ENCODE measurements at places on chromosomes 16 and 17.
A peak's percentile ranks its signal among the peaks of the same experiment; 100 is the strongest.

DNA sequence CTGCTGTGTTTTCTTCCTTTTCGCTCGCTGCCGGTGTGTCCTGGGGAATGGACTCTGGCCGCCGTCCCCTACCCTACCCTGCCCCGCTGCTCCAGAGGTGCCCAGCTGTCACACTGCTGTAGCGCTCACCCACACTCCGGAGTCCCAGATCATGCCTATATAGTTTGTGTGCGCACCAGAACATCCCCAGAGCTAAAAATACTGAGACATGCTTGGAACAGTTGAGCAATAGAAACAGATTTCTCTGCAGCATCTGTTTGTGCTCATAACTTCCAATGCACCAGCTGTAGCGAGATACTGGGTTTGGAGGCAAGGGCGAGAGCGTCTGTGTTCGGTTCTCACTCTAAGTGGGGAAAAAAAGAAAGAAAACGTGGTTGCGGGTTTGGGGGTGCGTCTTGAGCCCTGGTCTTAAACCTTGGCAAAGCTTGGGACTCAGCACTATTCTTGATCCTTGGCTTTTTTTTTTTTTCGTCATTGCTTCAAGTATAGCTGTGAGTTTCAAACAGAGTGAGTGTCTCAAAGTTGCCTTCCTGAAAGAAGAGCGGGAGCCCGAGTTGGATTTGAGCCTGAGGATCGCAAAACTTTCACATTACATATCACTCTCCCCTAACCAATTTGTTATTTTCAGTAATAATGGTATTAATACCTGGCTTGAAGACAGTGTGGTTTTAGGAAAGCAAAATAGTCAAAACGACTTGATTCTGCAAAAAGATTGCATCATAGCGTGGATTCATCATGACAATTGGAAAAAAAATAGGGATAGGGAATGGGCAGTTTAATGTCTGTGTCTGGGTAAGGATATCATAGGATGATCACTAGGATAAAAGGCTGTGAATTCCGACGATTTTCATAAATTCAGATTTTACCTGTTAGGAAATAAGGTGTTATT lies 621 bp downstream of the KCNJ2 start:
- DNase-seq: no peak

DNA sequence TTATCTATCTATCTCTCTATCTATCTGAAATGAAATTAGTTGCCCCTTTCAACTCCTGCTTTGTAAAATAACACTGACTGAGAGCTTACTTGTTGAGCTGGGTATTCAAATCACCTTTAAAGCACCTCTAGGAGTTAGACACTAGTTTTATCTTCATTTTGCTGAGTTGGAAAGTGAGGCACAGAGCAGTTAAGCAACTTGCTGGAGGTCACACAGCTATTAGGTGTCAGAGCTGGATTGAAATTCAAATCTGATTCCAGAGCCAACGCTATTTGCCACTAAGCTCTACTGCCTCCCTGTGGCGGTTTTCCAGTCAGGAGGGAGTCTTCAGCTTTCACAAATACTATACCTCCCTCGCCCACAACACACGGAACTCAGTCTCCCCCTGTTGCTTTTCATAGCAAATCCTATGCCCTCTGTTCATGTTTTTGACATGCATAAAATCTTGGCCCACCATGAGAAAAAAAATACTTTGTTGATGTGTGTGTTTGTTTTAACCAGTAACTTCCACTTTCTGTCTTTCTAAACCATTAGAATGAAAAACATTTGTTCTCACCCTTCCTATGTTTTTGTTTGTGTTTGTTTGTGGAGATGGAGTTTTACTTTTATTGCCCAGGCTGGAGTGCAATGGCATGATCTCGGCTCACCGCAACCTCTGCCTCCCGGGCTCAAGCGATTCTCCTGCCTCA lies 74.8 kb upstream of the SMURF2 start:
- DNase-seq: no peak

GRCh38 chr16:72442385-72443158 lies 270.6 kb upstream of the PMFBP1 start:
- DNase-seq: no peak

GRCh38 chr17:8124350-8125153 lies 646 bp upstream of the HES7 start:
- no peak for DNase-seq

DNA sequence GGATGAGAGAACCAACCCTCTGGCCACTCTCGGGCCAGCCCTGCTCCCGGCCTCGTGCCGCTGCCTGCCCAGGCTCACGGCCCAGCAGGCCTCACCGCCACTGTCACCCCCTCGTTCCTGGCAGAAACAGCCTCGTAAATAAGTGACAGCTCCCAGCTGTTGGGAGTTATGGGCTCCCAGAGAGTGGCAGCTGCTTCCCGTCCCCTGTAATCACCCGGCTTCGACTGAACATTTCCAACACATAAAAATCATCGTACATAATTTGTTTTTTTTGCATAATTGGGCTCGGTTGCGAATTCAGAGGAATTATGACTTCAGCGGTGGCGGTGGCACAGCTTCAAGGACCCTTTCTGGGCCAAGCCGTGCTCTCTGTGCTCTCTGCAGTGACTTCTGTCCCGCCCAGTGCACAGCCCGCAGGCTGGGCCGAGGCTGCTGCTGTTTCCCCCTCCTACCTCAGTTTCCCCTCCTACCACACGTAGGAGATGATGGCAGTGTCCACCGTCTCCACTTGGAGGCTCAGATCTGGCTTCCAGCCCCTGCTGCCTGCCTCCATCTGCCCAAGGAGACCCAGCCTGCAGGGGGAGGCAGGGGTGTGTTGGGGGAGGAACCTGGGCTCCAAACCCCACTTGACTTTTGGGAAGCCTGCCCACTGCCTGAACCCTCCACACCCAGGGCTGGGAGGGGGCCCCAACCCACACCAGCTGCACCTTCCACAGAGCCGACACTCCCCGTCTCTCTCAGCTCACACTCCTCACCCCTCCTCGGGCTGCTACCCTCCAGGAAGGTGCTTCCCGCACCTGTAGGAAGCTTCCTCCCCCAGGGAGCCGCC lies 84.9 kb downstream of the RTN4RL1 start:
- no peak for DNase-seq

DNA sequence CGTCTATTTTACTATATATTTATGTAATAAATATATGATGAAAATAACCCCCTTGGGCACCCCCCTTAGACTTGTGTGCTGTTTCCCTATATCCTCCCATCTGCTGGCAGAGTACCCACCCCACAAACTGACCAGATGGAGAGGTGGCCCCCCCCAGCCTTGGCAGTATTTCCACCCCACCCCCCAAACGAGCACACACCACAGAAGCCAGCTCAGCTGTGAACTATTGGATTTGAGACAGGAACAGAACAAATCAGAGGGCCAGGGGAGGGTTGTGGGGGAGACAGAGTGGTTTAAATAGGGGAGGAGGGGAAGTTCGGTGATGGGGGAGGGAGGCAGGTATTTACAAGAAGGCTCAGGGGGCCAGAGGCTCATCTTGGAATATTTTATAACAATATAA lies 7.8 kb downstream of the NR1D1 start:
- DNase-seq: no peak

GRCh38 chr16:88479793-88480760 lies 27.0 kb downstream of the ZFPM1 start:
- DNase-seq: no peak

DNA sequence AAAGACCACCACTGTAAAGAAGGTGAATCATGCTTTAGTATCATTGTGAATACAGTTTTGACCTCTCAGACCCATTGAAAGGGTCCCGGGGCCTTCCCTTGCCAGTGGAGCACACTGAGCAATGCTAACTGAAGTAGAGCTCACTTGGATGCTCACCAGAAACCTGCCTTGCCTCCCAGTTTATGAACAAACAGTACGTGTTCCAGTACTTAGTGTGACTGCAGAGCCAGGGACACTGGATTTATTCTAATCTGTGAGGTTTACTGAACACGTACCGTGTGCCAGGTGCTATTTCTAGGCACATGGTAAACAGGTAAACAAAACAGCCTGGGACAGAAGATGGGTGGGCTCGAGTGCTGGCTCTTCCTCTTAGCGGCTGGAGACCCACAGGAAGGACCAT lies 79.6 kb downstream of the FOXL1 start:
- no peak for DNase-seq

GRCh38 chr17:3827124-3827773 lies 18.8 kb downstream of the NCBP3 start:
- peak; percentile 41 for DNase-seq

GRCh38 chr16:28984619-28985135 lies at the start of gene LAT:
TSS of gene LAT (plus strand) at chr16:28985052. CDS start at chr16:28985418, 366 bp downstream.
- peak; percentile 44 for DNase-seq

GRCh38 chr16:53453928-53454327 lies 19.7 kb downstream of the RBL2 start:
- DNase-seq: no peak

DNA sequence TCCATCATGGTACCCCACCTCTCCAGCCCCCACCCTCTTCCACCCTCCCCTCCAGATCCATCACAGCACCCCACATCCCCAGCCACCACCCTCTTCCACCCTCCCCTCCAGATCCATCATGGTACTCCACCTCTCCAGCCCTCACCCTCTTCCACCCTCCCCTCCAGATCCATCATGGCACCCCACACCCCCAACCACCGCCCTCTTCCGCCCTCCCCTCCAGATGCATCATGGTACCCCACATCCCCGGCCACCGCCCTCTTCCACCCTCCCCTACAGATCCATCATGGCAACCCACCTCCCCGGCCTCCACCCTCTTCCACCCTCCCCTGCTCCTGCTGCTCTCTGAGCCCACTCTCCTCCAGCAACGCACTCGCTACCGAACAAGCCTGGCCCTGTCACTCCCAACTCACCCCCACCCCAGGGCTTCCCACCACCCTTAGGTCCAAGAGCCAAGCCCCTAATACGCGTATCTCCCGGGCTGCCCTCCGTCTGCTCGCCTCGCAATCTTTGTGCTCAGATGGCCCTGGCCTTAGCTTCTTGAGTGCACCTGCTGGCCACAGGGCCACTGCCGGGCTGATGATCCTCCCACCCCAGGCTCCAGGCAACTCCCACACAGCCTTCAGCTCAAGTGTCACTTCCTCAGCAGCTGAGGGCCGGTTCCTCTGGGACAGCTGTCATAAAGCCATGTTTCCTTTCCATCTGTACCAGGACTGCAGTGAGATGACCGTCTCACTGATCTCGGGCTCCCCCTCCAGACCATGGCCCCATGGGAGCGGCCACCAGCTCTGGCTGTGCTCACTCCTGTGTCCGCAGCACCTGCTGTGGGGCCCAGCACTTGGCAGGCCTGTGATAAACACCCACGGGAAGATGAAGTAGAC lies 25.5 kb downstream of the KDM8 start:
- DNase-seq: no peak

GRCh38 chr16:62692685-62693084 lies 656.4 kb upstream of the CDH8 start:
- no peak for DNase-seq

- no peak for DNase-seq
Measured at GRCh38 chr16:31201582-31202413, 762 bp downstream of the PYCARD start.

DNA sequence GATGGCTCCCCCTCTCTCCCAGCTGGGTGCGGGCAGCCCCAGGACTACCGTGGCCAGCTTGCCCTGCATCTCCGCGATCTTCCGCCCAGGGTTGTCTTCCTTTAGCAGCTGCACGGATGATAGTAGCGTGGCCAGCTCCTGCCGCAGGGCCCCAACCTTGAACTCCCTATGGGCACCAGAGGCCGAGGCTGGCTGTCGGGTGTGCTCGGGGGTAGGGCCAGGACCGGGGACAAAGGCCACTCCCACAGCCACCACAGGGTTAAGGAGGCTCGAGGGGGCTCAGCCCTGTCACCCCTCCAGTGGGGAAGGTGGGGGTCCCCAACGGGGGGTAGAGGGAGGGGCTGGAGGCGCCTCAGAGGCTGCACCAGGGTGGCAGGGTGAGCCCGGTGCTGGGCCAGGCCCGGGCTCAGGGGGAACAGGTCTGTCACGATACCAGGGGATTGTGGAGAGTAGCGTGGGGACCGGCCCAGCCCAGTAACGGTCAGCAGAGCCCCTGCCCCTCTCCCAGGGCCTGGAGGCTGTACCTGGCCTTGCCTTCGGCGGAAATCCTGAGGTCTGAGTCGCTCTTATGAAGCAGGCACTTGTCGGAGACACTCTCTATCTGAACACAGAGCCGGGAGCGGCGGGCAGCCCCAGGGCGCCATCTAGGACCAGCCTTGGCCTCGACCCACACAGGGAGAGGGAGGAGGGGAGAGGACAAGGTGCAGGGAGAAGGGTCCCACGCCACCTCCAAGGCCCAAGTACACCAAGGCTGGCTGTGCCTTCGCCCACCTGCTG lies 5.2 kb downstream of the PERCC1 start:
- DNase-seq: no peak

All from activated CD8-positive, alpha-beta memory T cell treated with anti-CD3 and anti-CD28 coated beads for 48 hours (primary cell).